ENCODE measurements at places on chromosomes 4 and X.

DNA sequence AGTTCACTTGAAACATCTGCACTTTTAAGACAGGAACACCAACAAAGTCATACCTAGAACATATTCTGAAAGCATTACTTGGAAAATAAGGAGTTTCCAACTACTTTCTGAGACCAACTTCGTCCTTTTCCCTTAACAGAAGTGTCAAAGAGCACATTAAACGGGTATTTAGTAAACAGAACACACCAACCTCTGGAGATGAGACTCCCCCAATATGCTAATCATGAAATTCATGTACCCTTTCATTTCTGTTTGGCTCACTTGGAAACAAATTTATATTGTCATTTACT lies 69.2 kb downstream of the NOCT start:
- DNase-seq: no peak

DNA sequence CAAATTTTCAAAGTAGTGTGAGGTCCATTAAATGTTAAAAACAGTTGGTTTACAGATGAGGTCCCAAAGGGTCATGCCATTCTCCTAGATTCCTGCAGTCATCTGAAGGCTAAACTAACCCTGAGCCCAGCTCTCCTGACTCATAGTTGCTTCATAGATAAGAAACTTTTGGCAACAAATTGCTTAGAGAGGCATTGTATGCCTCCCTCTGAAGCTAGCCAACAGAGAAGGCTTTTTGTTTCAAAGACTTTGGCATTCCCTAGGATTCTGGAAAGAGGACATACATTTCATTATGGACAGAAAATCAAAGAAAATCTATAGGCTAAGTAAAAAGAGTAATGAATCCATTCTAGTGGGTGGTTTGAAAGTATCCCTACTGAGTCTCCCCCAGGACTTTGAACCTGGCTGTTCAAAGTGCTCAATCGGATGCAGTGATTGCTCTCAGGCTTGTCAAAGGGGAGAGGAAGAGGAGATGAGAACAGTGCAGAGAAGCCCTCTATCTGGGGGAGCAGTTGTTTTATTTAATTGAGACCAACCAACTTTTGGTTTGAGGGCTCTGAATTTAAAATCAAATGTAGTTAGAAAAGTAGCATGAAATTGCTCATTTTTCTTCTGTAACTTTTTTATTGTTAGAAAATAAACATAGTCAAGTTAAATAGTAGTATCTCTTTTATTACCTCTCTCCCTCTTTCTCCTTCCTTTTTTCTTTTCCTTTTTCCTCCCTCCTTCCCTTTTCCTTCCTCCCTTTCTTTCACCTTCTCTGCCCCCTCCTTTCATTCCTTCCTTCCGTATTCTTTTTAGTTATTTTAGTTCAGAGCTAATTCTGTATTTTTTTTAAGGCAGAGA lies 72.3 kb upstream of the ZNF518B start:
- DNase-seq: no peak

DNA sequence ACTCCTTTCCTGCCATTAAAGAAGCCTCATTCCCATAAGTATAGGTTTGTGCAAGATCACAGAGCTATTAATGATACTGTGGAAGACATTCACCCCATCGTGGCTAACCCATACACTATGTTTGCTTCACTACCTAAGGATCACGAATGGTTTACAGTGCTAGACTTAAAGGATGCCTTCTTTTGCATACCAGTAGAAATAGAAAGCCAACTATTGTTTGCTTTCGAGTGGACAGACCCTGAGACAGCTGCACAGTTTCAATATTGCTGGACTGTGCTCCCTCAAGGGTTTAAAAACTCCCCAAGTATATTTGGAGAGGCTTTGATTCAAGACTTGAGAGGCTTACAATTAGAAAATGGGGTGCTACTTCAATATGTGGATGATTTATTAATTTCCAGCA lies 16.0 kb upstream of the PAPSS1 start:
- no peak for DNase-seq

GRCh38 chrX:46500054-46500453 lies 45.2 kb downstream of the ZNF674 start:
- DNase-seq: no peak

GRCh38 chr4:117093571-117093970 lies 8.2 kb upstream of the TRAM1L1 start:
- DNase-seq: no peak

DNA sequence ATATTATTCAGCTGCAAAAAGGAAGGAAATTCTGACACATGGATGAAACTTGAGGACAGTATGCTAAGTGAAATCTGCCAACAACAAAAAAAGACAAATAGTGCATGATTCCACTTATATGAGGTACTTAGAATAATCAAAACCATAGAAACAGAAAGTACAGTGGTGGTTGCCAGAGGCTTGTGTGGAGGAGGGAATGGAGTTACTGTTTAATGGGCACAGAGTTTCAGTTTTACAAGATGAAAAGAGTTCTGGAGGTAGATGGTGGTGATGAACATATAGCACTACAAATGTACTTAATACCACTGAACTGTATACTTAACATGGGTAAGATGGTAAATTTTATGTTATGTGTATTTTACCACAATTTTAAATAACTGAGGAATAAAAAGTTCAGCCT lies 212.0 kb upstream of the KLF3 start:
- no peak for DNase-seq

- no peak for DNase-seq
These were observed 21.2 kb upstream of the IRAK1 start for GRCh38 chrX:154040863-154041262.

- DNase-seq: no peak
These were observed 28.4 kb downstream of the PLS3 start for GRCh38 chrX:115589419-115589818.

DNA sequence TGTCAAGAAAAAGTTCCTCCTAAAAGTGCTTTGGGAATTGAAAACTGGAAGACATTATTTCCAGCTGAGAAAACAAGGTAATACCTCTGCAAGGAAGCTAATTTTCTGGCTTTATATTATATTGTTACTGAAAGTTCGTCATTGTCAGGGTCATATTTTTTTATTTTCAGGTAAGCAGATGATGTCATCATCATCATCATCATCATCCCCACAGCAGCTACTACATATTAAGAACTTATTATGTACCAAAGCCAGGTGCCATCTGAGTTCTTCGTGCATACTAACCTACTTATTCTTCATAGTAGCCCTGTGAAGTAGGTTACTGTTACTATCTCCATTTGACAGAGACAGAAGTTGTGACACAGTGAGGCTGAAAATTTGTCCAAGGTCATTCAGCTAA lies 52.9 kb upstream of the MND1 start:
- no peak for DNase-seq

- DNase-seq: no peak
These were observed 23.4 kb upstream of the MSX1 start for GRCh38 chr4:4836044-4836443.

DNA sequence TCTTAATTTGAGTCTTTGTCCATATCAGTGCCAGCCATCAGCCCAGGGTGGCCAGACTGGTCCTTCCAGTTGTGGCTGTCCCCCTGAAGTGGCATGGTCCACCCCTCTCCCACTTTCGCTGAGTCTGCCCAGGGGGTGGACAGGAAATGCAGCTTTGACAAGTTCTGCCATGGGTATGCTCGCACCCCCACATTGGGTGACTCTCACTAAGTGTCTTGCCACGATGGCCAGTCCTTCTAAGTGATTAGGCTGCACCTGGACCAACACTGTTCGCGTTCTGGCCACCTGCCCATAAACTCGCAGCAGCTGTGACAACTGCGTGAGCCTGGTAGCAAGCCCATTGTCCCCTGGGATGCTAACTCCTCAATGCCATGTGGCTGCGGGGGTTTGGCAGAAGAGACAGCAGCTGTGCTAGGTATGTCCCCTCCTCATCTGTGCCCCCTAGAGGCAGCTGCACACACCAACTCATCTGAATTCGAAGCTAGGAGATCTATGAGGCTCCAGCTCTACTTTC lies 10.0 kb upstream of the LNX1 start:
- DNase-seq: no peak

GRCh38 chr4:26819478-26820095 lies 41.1 kb upstream of the STIM2 start:
- no peak for DNase-seq

All from RCC 7860 (cell line).